ENCODE measurements at places on chromosomes 16 and 17.

- DNase-seq: peak; percentile 94
Measured at GRCh38 chr17:57622683-57623433, 122.2 kb downstream of the CCDC182 start.

DNA sequence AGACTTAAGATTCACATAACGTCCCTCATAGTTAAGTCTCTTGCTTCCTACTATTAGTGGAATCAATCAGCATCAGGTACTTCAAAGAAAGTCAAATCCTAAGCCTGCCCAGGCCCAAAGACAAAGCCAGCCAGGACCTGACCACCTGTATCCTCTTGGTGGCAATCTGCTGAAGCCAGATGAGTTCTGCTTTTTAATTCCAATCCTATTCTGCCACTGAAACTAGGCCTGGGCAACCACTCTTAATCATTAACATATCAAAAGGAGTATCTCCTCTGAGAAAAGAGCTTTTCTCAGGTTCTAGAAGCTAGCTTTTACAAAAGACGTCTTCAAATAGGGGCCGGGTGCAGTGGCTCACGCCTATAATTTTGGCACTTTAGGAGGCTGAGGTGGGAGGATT, 15.1 kb upstream of the GLG1 start:
- DNase-seq: no peak

GRCh38 chr17:43025290-43025657, 243 bp downstream of the RND2 start:
- no peak for DNase-seq

DNA sequence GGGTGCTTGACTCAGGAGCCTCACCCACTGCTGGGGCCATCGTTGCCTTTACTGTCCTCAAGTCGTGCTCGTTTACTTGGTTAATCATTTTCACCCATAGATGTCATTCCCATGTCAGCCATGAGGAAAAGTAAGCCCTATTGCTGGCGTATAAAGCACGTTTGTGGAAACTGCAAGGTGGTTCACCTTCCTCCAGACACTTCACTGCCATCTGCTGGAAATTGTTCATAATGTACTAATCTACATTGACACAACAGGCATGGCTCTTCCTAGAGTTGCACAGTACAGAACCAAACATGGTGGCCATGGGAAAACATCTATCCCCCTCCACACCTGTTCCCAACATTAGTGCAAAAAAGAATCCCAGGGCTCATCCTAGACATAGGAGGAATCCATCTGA, 116.6 kb downstream of the ZNF18 start:
- DNase-seq: peak; percentile 38

- no peak for DNase-seq
Measured at GRCh38 chr16:67024384-67025209, 4.4 kb upstream of the CBFB start.

DNA sequence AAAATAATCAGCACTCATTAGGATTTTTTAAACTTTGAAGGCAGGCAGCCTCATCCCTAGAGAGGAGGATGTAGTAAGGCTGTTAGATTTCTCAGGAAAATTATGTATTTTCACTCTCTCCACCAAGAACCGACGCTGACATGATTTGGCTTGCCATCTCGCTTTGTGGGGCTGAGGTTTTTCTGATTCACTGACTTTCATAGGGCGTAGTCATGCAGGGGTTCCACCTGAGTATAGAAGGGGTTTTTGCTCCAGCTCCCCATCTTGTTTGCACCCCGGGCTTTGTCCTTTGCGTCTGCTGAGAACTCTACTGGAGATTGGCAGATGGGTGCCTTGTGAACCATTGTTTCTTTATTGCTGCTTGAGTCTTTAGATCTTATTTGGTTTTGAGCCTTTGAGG, 20.2 kb downstream of the TOM1L1 start:
- no peak for DNase-seq

DNA sequence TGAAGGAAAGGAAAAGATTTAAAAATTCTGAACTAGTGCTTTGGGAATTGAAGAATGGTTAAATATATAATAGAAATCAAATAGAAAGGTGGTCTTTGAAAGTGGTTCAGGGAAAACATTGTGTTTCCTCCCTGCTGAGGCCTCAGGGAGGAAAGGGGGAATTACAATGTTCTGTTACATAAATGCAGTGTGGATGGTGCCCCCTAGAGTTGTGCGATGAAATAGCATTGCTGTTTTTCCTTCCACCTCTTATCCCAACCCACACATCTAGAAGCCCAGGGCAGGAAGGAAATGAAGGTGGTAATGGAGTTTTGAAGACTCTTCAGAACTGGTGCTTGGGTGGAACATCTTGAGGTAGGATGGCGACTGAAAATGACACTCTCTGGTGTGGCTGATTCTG, 6.4 kb upstream of the TOX3 start:
- DNase-seq: no peak

DNA sequence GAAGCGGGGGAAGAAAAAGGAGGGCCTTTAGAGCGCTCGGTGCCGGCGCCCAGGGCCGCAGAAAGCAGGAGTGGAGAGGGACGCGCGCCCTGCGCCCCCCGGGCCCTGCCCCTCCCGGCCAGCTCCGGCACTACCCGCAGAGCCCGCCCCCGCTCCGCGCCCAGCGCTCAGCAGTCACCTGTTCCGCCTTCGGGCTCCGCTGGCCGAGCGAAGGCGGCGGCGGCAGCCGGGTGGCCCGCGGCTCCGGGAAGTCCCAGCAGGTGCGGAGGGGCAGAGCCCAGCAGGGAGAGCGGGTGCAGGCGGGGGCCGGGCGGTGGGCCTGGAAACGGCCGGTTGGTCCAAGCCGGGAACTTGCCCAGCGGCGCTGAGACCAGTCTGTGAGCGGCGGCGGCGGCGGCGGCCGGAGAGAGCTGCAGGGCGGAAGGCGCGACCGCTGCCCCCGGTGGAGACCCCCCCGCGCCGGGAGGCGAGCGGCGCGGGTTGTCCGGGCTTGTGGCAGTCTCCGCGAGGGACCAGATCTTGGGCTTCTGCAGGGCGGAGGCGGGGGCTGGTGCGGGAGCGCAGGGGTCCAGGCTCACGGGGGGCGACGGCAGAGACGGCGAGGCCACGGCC, 2.2 kb downstream of the IRX3 start:
- peak; percentile 55 for DNase-seq

DNA sequence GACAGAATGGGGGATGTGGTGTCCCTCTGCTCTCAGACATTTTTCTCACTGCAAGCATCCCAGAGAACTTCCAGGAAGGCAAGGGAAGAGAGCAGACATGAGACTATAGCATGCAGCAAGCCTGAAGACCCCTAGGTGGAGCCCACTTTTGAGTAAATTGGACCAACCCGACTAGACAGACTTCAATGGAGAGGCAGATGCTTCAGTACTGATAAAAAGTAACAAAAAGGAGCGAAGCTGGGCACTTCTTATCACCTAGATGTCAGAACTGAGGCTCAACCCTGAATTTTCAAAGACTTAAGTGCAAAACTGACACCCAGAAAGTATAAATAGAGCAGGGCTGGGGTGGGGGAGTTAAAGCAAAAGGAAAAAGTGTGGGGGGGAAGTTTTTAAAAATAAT, 130.8 kb downstream of the PMP22 start:
- DNase-seq: no peak

DNA sequence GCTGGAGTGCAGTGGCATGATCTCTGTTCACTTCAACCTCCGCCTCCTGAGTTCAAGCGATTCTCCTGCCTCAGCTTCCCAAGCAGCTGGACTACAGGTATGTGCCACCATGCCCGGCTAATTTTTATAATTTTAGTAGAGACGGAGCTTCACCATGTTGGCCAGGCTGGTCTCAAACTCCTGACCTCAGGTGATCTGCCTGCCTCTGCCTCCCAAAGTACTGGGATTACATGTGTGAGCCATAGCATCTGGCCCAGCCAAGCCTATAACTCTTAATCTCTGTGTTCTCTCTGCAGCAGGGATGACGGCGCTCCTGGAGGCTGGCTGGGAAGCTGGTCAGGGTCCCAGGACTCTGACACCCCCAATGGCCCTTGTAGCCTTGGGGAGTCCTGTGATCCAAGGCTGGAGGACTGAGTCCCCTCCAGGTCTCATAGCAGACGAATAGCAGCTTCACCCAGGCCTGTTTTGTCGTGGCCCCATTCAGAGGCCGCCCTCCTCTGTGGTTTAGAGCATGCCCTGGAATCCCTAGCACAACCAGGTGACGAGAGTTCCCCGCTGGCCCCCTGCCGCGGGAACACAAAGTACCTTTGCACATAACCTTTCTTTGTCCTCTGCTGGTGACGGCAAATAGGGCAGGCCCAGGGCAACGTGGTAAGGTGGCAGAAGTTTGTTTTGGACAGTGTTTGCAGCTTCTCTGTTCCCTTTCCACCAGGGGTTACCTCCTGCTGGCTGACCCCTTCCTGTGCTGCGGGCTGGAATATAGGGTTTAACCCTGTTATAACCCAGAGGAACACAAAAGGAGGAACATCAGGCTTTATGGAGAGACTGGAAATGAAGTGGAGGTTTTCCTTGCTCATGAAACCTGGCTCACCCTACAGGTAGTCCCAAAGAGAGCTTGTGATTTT, 43.0 kb upstream of the TOB1 start:
- DNase-seq: peak; percentile 35

DNA sequence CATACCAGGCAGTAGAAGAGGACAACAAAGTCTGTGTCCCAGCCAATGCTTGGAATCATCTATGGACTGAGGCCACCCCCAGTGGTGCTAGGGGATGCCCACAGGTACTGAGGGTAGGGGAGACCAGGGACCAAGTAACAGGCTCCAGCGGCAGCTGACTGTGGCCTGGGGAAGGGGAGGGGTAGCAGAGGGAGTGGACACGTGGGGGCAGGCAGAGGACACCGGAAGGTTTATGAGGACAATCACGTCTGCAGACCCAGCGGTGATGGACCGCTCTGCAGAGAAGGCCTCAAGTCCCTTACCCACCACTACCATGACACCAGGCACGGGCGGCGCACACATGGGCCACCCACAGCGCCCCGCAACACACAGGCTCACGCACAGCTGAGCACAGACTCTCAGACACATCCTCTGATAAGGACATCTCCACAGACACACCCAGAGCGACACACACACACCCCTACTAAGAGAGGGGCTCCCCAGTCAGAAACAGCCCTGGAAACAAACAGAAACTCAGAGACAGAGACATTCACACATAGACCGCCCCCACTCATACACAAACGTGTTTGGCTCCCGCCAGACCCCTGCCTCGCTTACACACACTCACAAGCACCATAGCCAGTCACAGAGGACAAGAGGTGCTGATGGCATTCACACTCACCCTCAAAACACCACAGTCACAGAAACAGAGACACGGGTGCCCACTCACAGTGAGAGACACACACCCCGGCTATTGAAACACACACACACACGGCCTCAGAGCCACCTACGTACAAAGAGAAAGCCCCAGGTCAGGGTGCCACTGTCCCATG, 35.8 kb downstream of the SRCIN1 start:
- DNase-seq: no peak

DNA sequence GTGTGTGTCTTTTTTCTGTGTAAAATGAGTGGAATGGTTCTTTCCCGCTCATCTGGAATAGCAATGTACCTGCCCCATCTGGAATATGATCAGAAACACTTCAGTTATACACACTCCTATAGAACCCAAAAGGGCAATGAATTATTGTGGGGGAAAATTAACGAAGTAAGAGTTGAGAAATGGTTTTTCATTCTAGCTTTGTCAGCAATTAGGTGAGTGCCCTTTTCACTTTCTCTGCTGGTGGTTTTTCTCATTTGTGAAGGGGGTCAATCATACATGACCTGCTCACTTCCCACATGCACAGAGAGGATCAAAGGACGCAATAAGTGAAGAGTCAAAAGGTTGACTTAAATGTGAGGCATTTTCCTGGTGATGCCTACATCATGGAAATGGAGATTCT, 168.0 kb downstream of the HS3ST3B1 start:
- DNase-seq: no peak

DNA sequence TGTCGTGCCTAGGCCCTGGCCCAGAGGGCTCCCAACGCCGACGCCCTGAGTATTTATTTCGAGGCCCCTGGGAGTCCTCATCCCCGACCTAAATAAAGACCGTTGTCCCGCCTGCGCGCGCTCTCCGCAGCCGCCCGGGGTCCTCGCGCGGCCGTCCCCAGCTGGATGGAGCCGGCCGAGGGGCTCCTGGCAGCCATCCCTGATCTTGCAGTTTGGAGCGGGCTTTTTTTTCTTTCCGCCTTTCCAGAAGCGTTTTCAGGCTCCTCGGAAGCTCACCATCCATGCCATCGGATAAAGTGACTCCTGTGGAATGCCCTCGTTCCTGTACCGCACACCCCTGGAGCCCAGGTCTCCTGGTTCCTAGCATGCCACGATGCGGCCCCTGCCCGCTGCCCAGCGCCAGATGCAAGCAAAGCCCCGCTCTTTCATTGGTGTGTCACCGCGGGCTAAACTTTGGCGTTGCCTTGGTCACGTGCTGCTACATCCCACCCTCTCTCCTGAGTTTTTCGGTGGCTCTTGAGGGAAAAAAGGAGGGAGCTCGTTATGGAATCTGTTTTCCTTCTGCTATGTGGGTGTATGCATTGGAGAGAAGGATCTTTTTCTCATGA, 716 bp downstream of the TMEM94 start:
- DNase-seq: peak; percentile 16

- DNase-seq: no peak
Measured at GRCh38 chr16:65306722-65307121, 184.9 kb upstream of the CDH11 start.

DNA sequence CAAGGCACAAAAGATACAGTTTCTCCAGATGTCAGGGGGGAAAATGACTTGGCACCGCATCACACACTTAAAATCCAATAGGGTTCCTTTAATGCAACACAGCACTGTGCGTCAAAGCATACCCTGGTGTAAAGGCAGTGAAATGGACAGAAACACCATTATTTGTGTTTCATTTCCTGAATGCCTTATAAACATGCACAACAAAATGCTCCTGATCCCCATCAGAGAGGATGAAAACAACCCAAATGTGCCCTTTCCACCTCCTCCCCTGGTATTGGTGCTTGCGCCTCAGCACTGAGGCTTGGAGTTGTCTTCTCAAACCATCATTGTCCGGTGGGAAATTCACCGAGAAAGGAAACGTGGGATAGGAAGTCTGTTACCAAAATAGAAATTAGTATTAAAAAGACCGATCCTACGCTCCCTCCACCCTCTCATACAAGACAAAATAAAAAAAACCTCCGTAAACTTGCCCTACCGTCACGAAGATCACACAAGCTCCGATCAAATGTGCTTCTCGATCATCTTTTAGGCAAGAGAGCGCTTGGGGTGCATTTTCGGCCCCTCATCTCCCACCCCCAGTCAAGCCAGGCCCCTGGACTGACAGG, 722 bp downstream of the CDC27 start:
- DNase-seq: no peak

- no peak for DNase-seq
Measured at GRCh38 chr16:27481282-27481934, 68.3 kb downstream of the GTF3C1 start.

GRCh38 chr16:72937360-72937759, 110.6 kb downstream of the ZFHX3 start:
- DNase-seq: no peak

DNA sequence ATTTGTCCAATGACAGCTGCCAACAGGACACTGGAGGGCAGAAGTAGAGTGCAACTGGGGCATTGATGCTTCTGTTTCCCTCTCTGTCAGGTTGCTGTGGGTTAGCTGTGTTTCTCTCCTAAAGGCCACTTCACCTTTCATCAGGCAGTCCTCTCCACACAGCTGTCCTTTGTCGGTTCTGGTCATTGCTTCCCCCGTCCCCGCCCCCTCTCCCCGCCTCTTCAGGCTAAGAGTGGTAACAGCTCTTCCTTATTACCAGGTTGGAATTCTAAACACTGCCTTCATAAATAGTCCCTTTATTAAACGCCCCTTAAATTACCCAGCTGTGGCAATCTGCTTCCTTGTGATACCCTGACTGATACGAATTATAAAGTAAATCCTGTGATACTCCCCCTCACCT, 31.8 kb upstream of the NSRP1 start:
- no peak for DNase-seq
